ENCODE measurements at places on chromosomes 6 and 20.

DNA sequence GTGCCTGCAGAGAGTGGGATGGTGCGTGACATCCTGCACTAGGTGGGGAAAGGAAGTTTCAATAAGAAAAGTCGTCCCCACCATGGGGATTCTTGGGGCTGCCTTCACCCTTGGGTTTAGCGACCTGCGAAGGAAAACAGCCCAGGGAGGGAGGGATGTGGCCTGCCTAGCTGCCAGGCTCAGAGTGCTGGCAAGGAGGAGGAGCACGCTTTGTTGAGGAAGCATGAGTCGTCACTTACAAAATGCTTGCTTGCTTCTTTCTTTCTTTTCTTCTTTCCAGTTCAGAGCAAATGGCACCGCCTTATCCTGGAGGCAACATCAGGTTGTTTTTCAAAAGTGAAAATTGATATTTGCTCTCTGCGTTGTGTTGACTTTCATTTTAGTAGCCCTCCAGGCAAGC lies 123.2 kb downstream of the TFAP2C start:
- DNase-seq, result no peak

GRCh38 chr6:41966214-41966920 lies 24.8 kb upstream of the CCND3 start:
- no peak for DNase-seq

GRCh38 chr20:24765316-24766142 lies 183.5 kb upstream of the CST7 start:
- no peak for DNase-seq

DNA sequence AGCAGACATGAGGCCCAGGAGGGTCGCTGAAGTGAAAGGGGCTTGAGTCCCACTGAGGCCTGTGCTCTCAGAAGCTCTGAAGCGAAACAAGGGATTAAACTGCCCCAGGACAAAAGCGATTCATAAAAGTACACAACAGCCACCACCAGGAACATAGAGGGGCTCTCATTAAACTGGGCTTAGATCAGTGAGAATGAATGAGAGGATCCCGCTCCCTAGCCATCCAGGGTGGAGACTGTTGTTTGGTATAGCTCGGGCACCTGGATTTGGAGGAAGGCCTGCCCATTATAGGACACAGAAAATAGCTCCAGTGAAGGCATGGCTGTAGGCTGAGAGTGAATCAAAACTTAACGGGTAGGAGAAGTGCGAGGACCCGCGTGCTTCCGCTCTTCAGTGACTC lies 91.6 kb upstream of the TAB2 start:
- DNase-seq, result no peak

GRCh38 chr6:129843573-129843972 lies 17.5 kb downstream of the TMEM244 start:
- DNase-seq, result no peak

DNA sequence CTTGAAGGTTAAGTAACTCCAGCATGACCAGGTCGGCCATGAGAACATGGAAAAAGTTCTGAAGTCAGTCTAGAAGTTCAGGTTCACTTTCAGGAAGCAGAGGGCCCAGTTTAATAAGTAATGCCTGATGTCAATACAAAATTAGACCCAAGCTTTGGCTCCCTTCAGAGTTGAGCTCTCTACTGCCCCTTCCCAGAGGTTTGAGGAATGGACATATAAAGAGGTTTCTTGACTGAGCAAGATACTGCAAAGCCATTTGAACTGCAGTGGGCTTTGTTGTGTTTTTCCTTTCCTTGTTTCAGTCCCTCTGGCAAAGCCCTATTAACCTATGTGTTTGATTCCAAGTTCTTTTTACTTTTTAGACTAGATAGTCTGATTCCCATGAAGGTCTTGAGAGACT lies 97.8 kb upstream of the PREP start:
- no peak for DNase-seq

DNA sequence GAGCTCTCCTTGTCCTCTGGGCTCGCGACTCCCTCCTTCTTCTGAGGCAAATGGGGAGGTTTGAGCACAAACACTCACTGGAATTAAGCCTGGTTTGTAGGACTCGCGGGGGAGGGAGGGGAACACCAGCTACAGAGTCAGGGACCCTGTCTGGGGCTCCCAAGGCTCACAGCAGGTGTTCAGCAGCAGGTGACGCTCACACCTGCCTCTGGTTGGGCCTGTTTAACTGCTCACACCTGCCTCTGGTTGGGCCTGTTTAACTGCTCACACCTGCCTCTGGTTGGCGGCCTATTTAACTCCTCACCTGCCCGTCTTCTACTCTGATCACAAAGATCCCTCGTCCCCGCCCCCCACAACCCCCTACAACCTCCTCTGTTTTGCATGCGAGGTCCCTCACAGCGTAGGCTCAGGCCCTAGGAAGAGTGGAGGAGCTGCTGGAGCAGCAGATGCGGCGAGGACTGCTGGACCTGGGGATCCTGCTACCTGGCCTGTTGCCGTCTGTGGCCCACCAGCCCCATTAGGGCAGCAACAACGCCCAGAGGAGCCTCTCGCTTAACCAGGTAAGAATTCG lies 181.9 kb downstream of the ERMARD start:
- no peak for DNase-seq

- DNase-seq, result no peak
Observed at GRCh38 chr20:44200983-44201382, 9.6 kb downstream of the OSER1 start.

GRCh38 chr20:59170406-59171349 lies 7.1 kb downstream of the ZNF831 start:
- DNase-seq, result no peak

DNA sequence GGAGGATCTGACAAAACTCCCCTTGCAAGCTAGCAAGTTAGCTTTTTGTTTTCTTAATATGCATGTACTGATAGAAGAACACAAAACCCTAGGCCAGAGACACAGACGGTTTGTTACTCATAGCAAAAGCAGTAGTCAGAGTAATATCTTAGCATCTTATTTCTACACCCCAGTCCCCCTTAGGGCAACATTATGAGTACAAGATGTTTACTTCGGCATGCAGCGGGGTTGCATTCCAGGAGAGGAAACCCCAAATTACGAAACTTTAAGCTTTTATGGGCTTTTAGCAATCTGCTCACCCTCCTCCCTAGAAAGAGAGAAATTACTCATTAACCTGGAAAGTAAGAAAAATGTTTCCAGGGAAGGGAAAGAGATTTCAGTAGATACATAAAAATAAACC lies 1286.9 kb downstream of the EPHA7 start:
- no peak for DNase-seq

- DNase-seq, result no peak
Observed at GRCh38 chr20:37378785-37379598, 33.1 kb downstream of the SRC start.

DNA sequence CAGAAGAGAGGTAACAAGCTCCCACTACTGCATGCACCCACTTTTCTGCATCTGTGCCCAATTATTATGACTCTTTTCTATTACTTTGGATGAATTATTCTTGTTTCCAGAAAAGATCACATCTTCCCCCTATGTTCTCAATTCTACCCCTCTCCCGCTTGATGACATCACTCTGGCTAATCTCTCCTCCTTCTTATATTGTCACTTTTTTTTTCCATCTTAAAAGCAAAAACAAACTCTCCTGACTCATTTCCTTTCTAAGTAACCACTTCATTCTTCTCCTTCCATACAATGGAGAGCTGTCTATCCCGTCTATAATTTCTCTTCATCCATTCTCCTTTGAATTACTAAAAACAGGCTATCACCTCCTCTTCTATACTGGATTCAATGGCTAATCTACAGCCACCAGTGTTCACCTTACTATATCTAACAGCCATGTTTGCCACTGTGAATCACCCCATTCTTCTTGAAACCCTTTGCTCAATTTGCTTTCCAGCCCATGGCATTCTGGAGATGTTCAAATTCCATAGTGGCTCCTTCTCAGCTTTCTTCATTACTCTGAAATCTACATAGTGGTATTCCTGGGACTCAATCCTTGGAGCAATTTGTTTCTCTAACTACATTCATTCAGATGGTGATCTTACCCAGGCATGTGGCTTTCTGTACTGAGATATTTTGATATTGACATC lies 378.4 kb downstream of the ARHGAP18 start:
- DNase-seq, result no peak

GRCh38 chr20:9514072-9514460 lies 324 bp upstream of the LAMP5 start:
- no peak for DNase-seq

- DNase-seq, result no peak
Observed at GRCh38 chr6:126805861-126806260, 312.6 kb upstream of the RSPO3 start.

- no peak for DNase-seq
Observed at GRCh38 chr6:14091339-14091978, 26.1 kb upstream of the CD83 start.

GRCh38 chr20:56796345-56796744 lies 167.2 kb downstream of the TFAP2C start:
- no peak for DNase-seq

DNA sequence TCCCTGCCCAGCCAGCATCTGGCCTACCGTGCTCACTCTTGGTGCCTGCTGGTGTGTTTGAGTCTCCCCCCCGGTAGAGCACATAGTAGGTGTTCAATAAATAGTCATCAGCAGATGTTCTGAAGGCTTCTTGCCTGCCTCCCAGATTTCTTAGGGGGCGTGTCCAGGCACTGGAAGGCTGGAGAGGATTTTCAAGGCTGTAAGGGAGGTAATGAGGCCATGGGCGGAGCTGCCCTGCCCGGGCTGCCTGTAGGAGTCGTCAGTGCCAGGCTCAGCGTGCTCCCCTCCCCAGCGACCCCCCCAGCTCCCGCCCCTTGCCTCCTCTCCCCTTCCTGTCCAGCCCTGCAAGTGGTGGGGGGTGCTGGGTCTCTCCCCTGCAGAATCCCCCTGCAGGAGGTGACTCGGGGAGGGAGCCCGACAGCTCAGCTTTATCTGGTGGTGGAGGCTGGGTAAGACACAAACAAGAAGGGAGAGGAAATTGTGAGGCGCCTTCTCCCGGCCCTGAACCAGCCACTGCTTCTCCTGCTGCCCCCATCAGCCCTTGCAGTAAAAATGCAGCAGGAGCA lies 55.9 kb downstream of the BCAS4 start:
- peak; percentile 82 for DNase-seq

- DNase-seq, result peak; percentile 33
Observed at GRCh38 chr6:89536231-89536630, 102.3 kb downstream of the LYRM2 start.

- DNase-seq, result no peak
Observed at GRCh38 chr6:25050356-25050755, 114.6 kb upstream of the RIPOR2 start.

DNA sequence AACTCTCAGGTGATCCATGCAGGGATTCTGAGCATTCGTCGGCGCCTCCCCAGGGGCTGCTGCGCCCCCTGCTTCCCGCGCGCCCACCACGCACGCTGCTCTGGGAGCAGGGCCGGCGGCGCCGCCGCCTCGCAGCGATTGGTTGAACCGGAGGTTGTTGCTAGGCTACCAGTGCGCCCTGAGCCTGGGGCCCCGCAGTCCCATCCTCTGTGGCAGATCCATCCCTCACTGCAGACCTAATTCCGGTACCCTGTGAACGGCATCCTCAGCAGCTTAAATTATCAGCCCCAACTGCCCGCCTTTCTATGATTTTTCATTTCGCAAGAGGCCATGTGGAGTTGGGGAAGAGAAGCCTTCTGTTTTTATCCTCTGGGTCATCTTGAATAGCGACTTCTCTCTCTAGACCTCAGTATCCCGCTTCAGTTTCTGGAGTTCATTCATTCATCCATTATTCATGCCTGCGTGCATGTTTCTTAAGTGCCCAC lies 15.4 kb downstream of the PNPLA1 start:
- DNase-seq, result peak; percentile 92

DNA sequence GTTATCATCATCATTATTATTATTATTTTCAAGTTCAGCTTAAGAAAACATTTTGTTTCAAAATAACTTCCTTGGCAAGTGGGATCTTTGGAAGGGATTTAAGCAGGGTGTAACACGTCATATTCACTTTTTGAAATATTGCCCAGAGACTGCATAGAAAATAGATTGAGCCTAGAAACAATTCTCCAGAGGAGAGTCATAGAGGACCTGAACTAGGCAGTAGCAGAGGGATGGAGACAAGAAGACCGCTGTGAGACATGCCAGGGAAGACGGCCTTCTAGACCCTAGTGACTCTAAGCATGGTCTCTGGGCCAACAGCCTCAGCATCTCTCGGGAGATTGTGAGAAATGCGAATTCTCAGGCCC lies 55.5 kb downstream of the EDN1 start:
- DNase-seq, result no peak

- DNase-seq, result no peak
Observed at GRCh38 chr20:59636766-59637370, 32.5 kb downstream of the PHACTR3 start.

- DNase-seq, result no peak
Observed at GRCh38 chr6:153624528-153624927, 414.5 kb upstream of the OPRM1 start.

DNA sequence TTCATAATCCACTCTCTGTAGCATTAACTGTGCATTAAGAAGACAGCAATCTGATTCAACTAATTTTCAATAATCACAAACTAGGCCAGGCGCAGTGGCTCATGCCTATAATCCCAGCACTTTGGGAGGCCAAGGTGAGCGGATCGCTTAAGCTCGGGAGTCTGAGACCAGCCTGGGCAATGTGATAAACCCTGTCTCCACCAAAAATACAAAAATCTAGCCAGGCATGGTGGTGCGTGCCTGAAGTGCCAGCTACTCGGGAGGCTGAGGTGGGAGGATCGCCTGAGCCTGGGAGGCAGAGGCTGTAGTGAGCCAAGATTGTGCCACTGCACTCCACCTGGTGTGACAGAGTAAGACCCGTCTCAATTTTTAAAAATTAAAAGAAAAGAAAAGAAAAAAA lies 29.5 kb downstream of the SERPINB9 start:
- no peak for DNase-seq

DNA sequence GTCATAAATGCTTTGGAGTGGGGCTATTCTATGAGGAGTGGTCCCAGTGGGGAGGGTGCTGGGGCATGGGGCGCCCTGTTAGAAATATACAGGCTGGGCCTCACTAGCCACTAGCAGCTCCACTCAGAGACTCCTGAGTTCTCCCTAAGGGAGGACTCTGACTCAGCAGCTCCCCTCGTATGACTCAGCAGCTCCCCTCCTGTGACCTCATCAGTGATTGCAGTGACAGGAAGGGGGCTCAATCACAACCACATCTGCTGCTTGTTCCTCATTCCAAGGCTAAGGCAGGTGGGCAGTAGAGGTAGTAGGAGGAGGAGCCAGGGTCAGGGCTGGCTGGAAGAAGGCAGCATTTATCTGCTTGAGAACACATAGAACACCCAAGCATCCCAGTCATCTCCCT lies 73.7 kb downstream of the PRND start:
- DNase-seq, result peak; percentile 48

GRCh38 chr6:51108563-51109234 lies 290.0 kb downstream of the TFAP2B start:
- no peak for DNase-seq

GRCh38 chr20:38608188-38608587 lies 6.6 kb downstream of the ARHGAP40 start:
- no peak for DNase-seq
